ENCODE measurements at places on chromosomes 11 and 22. TPM values are rescaled to one million over a fixed set of nuclear protein-coding genes. Genes with fewer than 3 reads are reported as not detected.

The MIAT gene
- polyA plus RNA-seq: 7.4 TPM

- no peak for DNase-seq
These were observed 41.9 kb downstream of the CERK start for GRCh38 chr22:46696229-46696518.

The CEP126 gene
- polyA plus RNA-seq: 1.00 TPM

GRCh38 chr11:26780376-26781085, 58.7 kb upstream of the SLC5A12 start:
- no peak for DNase-seq

The C11orf87 gene
- not detected for polyA plus RNA-seq
